ENCODE measurements at places on chromosomes 1 and 21. TPM values are rescaled to one million over a fixed set of nuclear protein-coding genes. Genes with fewer than 3 reads are reported as not detected.

- H3K27me3 ChIP-seq: no peaks in the 10 kb centered on the region
- no peak overlapping the region for H3K27ac ChIP-seq
- peaks cover 44% of the 10 kb centered on the region for H3K36me3 ChIP-seq
- H3K4me3 ChIP-seq: no peak overlapping the region
- peaks cover 8% of the 10 kb centered on the region for H3K4me1 ChIP-seq
- no peak for DNase-seq
These were observed 11.3 kb upstream of the C1orf162 start for GRCh38 chr1:111462370-111463028.

DNA sequence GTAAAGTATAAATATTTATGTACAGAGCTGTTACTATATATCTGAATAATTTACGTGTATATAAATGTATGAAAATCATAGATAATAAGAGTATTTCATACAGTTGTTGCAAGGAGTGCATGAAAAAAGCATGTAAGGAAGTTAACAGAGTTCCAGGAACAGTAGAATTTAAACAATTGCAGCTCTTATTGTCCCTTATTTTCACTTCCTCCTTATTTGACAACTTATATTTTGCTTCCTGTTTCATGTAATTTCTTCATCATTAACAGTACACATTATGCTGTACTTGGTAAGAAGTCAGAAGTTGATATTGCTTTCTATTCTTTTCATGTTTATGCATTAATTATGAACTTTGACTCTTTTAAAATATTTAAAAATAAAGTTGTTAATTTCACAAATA, 681.5 kb downstream of the LRRIQ3 start:
- no peaks in the 10 kb centered on the region for H3K36me3 ChIP-seq
- H3K4me3 ChIP-seq: no peak overlapping the region
- H3K4me1 ChIP-seq: no peaks in the 10 kb centered on the region
- no peaks in the 10 kb centered on the region for H3K27me3 ChIP-seq

GRCh38 chr1:18807334-18808063, 52.0 kb downstream of the TAS1R2 start:
- no peak overlapping the region for H3K27ac ChIP-seq
- H3K36me3 ChIP-seq: no peaks in the 10 kb centered on the region
- H3K4me1 ChIP-seq: no peaks in the 10 kb centered on the region
- peaks cover 14% of the 10 kb centered on the region for H3K27me3 ChIP-seq

DNA sequence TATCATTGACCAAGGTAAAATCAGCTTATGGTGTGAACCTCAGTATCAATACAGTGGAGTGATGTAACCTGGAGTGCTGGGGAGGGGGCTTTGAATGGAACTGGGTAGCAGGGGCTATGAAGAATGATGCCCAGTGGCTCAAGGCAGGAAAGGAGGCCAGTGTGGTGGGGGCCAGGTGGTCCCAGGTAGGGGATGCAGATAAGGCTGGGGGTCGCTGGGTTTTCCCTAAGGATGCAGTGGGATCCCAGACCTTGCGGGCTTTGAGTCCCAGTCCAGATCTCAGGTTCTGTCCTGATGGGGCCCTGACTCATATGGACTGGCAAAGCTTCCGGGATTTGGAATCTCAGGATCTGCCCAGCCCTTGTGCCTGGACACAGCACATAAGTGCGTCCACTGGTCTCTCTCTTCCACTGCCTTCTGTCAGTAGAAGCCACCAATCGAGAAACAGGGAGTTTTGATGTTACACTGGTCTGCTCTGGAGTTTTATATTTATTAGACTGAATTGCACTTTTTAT, 52.0 kb downstream of the S100B start:
- peaks cover 26% of the 10 kb centered on the region for H3K36me3 ChIP-seq
- H3K4me3 ChIP-seq: no peak overlapping the region
- peak overlapping the region; percentile 77 for H3K27ac ChIP-seq

DNA sequence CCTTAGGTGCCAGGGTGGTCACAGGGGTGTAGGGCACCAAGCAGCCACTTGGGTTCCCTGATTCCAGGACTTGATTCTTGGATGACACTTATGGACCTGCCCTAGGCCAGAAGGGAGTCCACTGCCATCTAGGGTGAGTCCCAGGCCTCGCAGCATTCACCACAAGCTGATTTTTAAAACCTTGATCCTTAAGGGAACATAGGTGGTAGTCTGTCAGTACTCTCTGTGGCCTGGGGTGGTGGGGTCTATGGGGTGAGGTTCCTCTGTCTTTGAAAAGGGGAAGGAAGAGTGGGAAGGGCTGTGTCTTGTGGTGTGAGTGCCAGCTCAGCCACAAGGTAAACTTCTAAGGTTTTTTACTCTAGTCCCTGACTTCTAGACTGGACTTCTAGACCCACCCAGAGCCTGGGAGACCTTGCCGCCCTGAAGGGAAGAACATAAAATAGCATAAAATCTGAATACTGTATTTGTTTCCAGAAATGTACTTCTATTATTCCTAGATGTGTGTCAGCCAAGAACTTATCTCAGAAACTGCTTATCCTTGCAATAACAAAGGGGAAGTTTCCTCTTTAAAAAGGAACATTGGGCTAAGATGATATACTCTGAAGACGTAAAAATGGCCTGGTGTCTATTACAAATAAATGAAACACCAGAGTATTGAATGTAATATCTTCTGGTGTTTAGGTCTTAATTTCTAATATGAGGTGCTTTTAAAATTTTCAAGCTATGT, 757.3 kb downstream of the LTN1 start:
- peaks cover 3% of the 10 kb centered on the region for H3K27me3 ChIP-seq
- no peak for DNase-seq
- no peaks in the 10 kb centered on the region for H3K4me1 ChIP-seq
- no peaks in the 10 kb centered on the region for H3K36me3 ChIP-seq
- H3K27ac ChIP-seq: no peak overlapping the region

DNA sequence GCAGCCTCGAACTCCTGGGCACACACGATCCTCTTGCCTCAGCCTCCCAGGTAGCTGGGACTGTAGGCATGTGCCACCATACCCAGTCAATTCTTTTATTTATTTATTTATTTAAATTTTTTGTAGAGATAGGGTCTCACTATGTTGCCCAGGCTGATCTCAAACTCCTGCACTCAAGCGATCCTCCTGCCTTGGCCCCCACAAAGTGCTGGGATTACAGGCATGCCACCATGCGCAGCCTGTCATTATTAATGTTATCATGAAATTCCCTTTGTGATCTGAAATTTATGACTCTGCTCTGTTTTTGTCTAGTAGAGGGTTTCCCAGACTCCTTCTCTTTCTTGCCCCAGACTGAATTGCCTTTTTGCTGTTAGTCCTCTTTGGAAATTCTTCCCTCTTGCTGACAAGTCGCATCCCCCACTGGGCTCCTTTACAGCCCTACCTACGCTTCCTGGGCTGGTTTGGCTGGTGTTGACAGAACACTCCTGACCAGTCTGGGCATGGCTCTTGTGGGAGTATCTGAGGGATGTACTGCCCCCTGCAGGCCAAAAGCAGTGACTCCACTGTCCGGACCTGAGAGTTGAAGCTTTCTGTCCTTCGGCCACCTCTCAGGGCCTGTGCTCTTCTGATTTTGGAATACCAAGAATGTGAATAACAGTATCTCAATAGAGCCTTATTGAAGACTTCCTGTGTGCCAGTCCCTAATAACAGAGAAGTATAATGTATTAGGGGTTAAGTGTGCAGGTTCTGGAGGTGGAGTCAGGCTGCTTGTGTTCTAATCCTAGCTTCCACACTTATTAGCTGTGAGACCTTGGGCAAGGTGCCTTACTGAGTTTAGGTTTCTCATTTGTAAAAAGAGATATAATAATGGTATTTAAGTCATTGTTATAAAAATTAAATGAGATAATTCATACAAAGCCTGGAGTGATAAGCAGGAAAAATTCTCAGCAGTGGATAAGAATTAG, 28.2 kb downstream of the TCEANC2 start:
- DNase-seq: peak; percentile 81
- peaks cover 7% of the 10 kb centered on the region for H3K4me1 ChIP-seq
- no peaks in the 10 kb centered on the region for H3K36me3 ChIP-seq
- no peak overlapping the region for H3K4me3 ChIP-seq
- H3K27me3 ChIP-seq: no peaks in the 10 kb centered on the region

DNA sequence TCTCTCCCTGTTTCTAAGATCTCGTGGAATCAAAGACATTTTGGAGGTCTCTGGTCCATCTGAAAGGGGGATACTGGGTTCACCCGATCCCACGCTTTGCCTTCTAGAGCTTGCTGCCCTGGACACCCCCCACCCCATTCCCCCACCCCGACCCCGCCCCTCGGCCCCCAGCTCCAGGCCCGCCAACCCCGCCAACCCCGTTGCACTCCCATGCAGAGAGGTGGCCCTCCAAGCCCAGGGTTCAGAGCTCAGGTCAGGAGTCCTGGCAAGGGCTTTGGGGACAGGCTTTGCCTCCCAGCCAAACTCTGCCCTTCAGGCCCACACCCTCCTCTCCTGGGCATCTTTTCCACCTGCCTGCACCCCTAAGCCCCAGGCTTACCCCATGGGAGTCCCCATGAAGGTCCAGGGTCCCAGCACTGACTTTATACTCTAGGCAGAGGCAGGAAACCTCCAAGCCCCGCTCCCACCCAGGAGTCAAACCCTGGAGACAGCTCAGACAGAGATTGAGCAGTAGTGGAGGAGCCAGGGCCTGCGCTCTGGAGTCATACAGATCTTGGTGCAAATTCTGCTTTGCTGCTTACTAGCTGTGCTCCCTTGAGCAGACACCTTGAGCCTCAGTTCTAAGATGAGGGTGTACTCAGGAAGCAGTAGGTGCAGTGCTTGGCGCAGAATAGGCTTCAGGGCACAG, 155.9 kb downstream of the FOXD2 start:
- H3K27me3 ChIP-seq: peaks cover 17% of the 10 kb centered on the region
- no peaks in the 10 kb centered on the region for H3K36me3 ChIP-seq
- H3K27ac ChIP-seq: no peak overlapping the region

GRCh38 chr1:156854634-156855033, 4.3 kb downstream of the INSRR start:
- peaks cover 1% of the 10 kb centered on the region for H3K4me1 ChIP-seq
- no peaks in the 10 kb centered on the region for H3K36me3 ChIP-seq
- H3K4me3 ChIP-seq: no peak overlapping the region
- H3K27me3 ChIP-seq: peaks cover 20% of the 10 kb centered on the region
- no peak overlapping the region for H3K27ac ChIP-seq
- DNase-seq: no peak

GRCh38 chr1:230905733-230906132, 37.4 kb upstream of the C1orf198 start:
- H3K36me3 ChIP-seq: peaks cover 21% of the 10 kb centered on the region
- H3K27me3 ChIP-seq: no peaks in the 10 kb centered on the region
- H3K27ac ChIP-seq: peak overlapping the region; percentile 62
- DNase-seq: no peak
- H3K4me1 ChIP-seq: peaks cover 3% of the 10 kb centered on the region

- no peak overlapping the region for H3K4me3 ChIP-seq
- H3K36me3 ChIP-seq: peaks cover 6% of the 10 kb centered on the region
- no peak overlapping the region for H3K27ac ChIP-seq
These were observed 107.0 kb downstream of the TGFBR3 start for GRCh38 chr1:91778964-91779363.

GRCh38 chr1:214031267-214031650, 43.5 kb downstream of the PROX1 start:
- no peak overlapping the region for H3K4me3 ChIP-seq
- no peaks in the 10 kb centered on the region for H3K4me1 ChIP-seq

NBPF4 gene
- total RNA-seq: not detected

CDK11A gene
- 44.3 TPM for total RNA-seq

AMY1B gene
- not detected for total RNA-seq

- H3K27me3 ChIP-seq: no peaks in the 10 kb centered on the region
- DNase-seq: no peak
- H3K27ac ChIP-seq: peak overlapping the region; percentile 63
- peak overlapping the region; percentile 80 for H3K4me3 ChIP-seq
These were observed 969 bp downstream of the ACAP3 start for GRCh38 chr1:1306661-1307260.

GRCh38 chr1:109499081-109499480, 5.2 kb downstream of the CYB561D1 start:
- peak overlapping the region; percentile 66 for H3K27ac ChIP-seq
- peaks cover 84% of the 10 kb centered on the region for H3K4me1 ChIP-seq
- no peak for DNase-seq
- H3K4me3 ChIP-seq: no peak overlapping the region

DNA sequence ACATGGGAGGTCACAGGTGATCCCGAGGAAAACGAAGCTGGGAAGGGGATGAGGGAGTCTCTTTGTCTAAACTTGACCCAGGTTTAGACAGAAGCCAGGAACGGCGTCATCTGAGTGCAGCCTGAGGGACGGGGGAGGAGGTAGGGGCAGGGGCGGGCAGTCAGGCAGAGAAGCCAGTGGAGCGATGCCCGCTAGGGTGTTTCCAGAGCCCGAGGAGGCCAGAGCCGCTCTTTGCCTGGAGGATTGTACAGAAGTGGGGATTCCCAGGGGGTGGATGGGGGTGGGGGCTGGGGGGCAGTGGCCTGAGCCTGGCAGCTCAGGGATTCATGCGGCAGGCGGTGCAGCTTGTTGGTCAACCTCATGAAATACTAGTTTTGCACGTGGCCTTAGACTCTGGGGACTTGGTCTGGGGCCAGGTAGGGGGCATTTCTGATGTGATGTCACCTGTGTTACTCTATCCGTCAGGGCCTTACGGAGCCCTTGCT, 58.4 kb downstream of the VPS26C start:
- no peak overlapping the region for H3K4me3 ChIP-seq
- peaks cover 1% of the 10 kb centered on the region for H3K36me3 ChIP-seq
- DNase-seq: no peak
- H3K4me1 ChIP-seq: peaks cover 17% of the 10 kb centered on the region
- no peak overlapping the region for H3K27ac ChIP-seq
- peaks cover 2% of the 10 kb centered on the region for H3K27me3 ChIP-seq

PFKL gene
- 167 TPM for total RNA-seq

Measured in activated CD4-positive, alpha-beta T cell treated with anti-CD3 and anti-CD28 coated beads for 36 hours (primary cell).